ENCODE measurements at places on chromosomes 4 and X.
A peak's percentile ranks its signal among the peaks of the same experiment; 100 is the strongest.

DNA sequence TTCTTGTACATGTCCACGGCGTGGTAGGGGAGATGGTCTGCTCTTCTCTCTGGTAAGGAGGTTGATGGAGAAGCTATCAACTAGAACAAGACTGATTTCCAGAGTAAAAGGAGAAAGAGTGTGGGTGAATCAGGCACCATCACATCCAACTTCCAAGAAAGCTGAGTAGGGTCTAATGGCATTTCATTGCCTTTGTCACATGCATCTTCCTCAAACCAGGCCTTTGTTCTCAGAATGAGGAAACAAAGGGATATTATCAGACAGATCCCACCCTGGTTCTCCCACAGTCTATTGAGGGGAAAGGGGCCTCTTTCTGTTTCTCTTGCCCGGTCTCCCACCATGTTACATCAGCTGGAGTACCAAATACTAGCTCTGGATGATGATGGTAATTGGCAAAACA, 160.2 kb upstream of the RBPJ start:
- H3K4me1 ChIP-seq: no peaks in the 10 kb centered on the region
- H3K4me3 ChIP-seq: no peak overlapping the region
- H3K36me3 ChIP-seq: no peaks in the 10 kb centered on the region
- no peaks in the 10 kb centered on the region for H3K27me3 ChIP-seq

GRCh38 chrX:114584375-114584943, 573 bp downstream of the HTR2C start:
- H3K27ac ChIP-seq: no peak overlapping the region
- no peaks in the 10 kb centered on the region for H3K36me3 ChIP-seq
- no peaks in the 10 kb centered on the region for H3K27me3 ChIP-seq

DNA sequence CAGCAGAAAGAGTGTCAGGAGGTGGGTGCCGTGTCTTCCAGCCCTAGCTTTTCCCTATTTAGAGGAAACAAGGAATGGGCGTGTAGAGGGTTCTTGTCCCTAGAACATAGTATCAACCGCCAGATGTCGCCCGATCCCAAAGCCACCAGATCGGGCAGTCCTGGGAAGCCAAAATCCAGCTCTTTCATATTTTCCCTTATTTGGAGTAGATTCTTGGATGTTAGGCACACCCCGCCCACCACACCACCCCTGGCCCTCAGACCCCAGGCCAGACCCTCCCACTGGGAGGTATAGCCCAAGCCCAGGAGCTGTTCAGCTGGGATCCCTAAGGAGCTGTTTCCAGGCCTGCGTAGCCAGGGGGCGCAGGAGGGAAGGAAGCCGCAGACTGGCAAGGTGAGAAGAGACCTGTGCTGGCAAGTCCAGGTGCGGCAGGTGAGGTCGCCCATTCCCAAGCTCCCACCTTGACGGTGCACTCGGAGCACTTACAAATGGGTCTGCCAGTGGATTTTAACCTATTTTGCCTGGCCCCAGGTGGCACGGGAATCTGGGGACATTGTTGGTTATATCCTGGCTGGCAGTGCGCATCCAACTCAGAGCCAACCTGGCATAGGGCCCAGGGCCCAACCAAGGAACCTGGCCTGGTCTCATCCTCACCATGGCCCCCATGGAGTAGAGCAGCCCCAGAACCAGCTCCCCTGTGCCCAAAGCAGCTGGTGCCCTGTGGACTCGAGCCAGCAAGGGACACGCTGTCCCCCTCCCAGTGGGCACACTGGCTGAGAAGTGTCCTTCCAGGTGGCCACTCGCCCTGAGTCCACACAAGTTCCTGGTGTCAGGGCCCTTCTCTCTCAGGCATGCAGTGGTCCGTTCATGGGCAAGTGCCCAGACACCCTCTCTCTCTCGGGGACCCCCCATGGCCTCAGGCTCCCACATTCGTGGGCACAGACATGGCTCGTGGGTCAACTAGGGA, 811 bp downstream of the FLNA start:
- no peaks in the 10 kb centered on the region for H3K36me3 ChIP-seq
- peak; percentile 75 for DNase-seq
- peaks cover 5% of the 10 kb centered on the region for H3K4me1 ChIP-seq
- H3K27me3 ChIP-seq: no peaks in the 10 kb centered on the region
- peak overlapping the region; percentile 32 for H3K27ac ChIP-seq
- H3K4me3 ChIP-seq: peak overlapping the region; percentile 17

- H3K36me3 ChIP-seq: no peaks in the 10 kb centered on the region
- H3K27ac ChIP-seq: no peak overlapping the region
- no peaks in the 10 kb centered on the region for H3K27me3 ChIP-seq
Measured at GRCh38 chrX:114073926-114074325, 510.0 kb upstream of the HTR2C start.

- no peaks in the 10 kb centered on the region for H3K36me3 ChIP-seq
- H3K4me3 ChIP-seq: no peak overlapping the region
- no peak overlapping the region for H3K27ac ChIP-seq
- DNase-seq: no peak
Measured at GRCh38 chr4:113080050-113080449, 30.6 kb downstream of the ANK2 start.

GRCh38 chrX:2628751-2629315, 62.3 kb upstream of the CD99 start:
- H3K4me1 ChIP-seq: no peaks in the 10 kb centered on the region
- no peak overlapping the region for H3K27ac ChIP-seq
- DNase-seq: no peak
- H3K4me3 ChIP-seq: no peak overlapping the region
- no peaks in the 10 kb centered on the region for H3K27me3 ChIP-seq

- DNase-seq: no peak
- no peaks in the 10 kb centered on the region for H3K27me3 ChIP-seq
- H3K4me1 ChIP-seq: no peaks in the 10 kb centered on the region
- no peak overlapping the region for H3K27ac ChIP-seq
Measured at GRCh38 chrX:9586992-9587392, 122.1 kb downstream of the TBL1X start.

GRCh38 chr4:1333256-1333655, 13.8 kb upstream of the UVSSA start:
- no peak overlapping the region for H3K4me3 ChIP-seq
- H3K27ac ChIP-seq: no peak overlapping the region
- no peak for DNase-seq
- H3K4me1 ChIP-seq: no peaks in the 10 kb centered on the region

- no peak for DNase-seq
- H3K27me3 ChIP-seq: no peaks in the 10 kb centered on the region
- H3K36me3 ChIP-seq: peaks cover 59% of the 10 kb centered on the region
- no peak overlapping the region for H3K4me3 ChIP-seq
- H3K4me1 ChIP-seq: no peaks in the 10 kb centered on the region
Measured at GRCh38 chrX:2642791-2643190, 48.3 kb upstream of the CD99 start.

GRCh38 chr4:35102066-35102465, 1142.2 kb downstream of the ARAP2 start:
- H3K4me3 ChIP-seq: no peak overlapping the region
- no peaks in the 10 kb centered on the region for H3K4me1 ChIP-seq
- DNase-seq: no peak
- H3K36me3 ChIP-seq: no peaks in the 10 kb centered on the region
- H3K27me3 ChIP-seq: no peaks in the 10 kb centered on the region
- H3K27ac ChIP-seq: no peak overlapping the region

- no peaks in the 10 kb centered on the region for H3K4me1 ChIP-seq
- no peak for DNase-seq
- H3K36me3 ChIP-seq: peaks cover 4% of the 10 kb centered on the region
- no peak overlapping the region for H3K27ac ChIP-seq
- H3K4me3 ChIP-seq: no peak overlapping the region
Measured at GRCh38 chrX:54292755-54293154, 65.1 kb downstream of the WNK3 start.

DNA sequence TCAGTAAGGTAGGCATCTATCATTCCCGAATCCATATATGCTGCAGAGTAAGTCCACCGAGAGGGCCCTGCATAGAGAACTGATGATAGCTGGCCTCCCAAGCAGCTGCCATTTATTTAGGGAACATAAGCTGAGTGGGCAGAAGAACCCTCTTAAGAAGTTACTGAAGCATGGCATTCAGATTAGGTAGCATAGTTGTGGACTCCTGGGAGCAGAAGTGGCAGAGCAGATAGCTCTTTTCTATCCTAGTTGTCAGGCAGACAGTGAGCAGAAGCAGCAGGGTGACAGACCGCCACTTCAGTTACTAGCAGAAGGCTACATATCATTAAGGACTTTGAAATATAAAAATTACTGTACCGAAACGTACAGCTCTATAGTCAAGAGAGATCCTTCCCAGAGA, 454.7 kb downstream of the PPP4R3C start:
- H3K4me3 ChIP-seq: no peak overlapping the region
- H3K27ac ChIP-seq: no peak overlapping the region
- no peaks in the 10 kb centered on the region for H3K27me3 ChIP-seq
- no peaks in the 10 kb centered on the region for H3K4me1 ChIP-seq

GRCh38 chr4:111512081-111512783, 633.0 kb upstream of the FAM241A start:
- no peaks in the 10 kb centered on the region for H3K27me3 ChIP-seq
- H3K4me1 ChIP-seq: no peaks in the 10 kb centered on the region
- H3K36me3 ChIP-seq: no peaks in the 10 kb centered on the region
- H3K27ac ChIP-seq: no peak overlapping the region

GRCh38 chr4:86441175-86441936, 81.5 kb upstream of the MAPK10 start:
- H3K27me3 ChIP-seq: no peaks in the 10 kb centered on the region
- no peaks in the 10 kb centered on the region for H3K36me3 ChIP-seq
- no peak for DNase-seq
- no peaks in the 10 kb centered on the region for H3K4me1 ChIP-seq
- H3K4me3 ChIP-seq: no peak overlapping the region
- no peak overlapping the region for H3K27ac ChIP-seq

DNA sequence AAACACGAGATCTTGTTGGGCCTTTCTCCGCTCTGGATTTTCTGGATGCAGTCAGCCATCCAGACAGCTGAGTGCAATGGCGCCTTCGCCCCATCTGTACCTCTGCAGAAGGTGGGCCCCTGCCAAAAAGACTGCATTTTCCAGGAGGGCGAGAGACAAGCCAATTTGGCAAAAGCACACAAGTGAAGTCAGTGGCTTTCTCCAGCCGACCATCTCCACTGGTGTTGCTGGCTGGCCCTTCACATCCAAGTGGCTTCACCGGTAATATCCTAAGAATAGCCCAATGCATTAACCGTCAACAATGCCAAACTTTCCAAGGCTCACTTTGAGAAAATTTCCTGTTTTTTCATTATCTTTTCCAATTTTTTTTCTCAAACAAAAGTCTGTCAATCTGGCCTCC, 96.2 kb upstream of the MXRA5 start:
- no peaks in the 10 kb centered on the region for H3K4me1 ChIP-seq
- no peaks in the 10 kb centered on the region for H3K36me3 ChIP-seq
- H3K4me3 ChIP-seq: no peak overlapping the region
- H3K27ac ChIP-seq: no peak overlapping the region

GRCh38 chr4:14928035-14928434, 74.2 kb upstream of the CPEB2 start:
- no peak for DNase-seq
- H3K27ac ChIP-seq: no peak overlapping the region
- no peaks in the 10 kb centered on the region for H3K27me3 ChIP-seq
- H3K4me1 ChIP-seq: no peaks in the 10 kb centered on the region
- no peak overlapping the region for H3K4me3 ChIP-seq
- H3K36me3 ChIP-seq: no peaks in the 10 kb centered on the region

DNA sequence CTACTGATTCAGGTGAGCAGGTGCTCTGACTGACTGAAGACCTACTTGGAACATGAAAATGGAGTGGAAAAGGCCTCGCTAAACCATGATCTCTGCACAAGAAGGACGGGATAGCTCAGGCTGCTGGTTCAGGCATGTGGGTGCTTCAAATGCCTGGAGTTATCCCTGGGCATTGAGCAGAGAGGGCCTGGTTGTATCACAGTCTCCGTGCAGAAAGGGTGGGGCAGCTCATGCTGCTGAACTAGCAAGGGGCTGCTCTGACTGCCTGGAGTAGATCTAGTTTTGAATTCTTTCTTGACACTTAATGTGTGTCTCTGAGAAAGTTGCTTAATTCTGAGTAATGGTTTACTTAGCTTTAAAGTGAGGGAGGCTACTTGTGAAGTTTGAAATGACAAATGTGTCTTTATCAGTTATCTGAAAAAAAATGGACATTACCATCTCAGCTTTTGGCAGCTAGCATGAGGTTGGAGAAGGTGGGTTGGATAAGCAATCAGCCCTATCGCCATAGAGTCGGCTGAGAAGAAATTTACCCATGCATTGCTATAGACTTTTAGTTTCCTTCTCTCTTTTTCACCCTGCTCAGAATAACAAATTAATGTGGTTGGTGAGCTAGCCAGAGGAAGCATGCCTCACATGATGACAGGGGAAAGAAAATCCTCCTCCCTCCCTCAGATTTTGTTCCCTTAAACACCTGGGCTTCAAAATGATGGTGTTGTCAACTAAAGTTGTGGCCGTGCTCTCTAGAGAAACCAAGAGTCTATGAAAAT, 832.4 kb downstream of the STIM2 start:
- no peaks in the 10 kb centered on the region for H3K4me1 ChIP-seq
- no peaks in the 10 kb centered on the region for H3K27me3 ChIP-seq
- H3K27ac ChIP-seq: no peak overlapping the region
- no peak for DNase-seq

GRCh38 chr4:55269995-55270394, 76.0 kb upstream of the SRD5A3 start:
- no peaks in the 10 kb centered on the region for H3K27me3 ChIP-seq
- H3K4me3 ChIP-seq: no peak overlapping the region
- H3K4me1 ChIP-seq: no peaks in the 10 kb centered on the region

GRCh38 chr4:73187325-73187724, 71.3 kb downstream of the ANKRD17 start:
- DNase-seq: no peak
- no peaks in the 10 kb centered on the region for H3K27me3 ChIP-seq

DNA sequence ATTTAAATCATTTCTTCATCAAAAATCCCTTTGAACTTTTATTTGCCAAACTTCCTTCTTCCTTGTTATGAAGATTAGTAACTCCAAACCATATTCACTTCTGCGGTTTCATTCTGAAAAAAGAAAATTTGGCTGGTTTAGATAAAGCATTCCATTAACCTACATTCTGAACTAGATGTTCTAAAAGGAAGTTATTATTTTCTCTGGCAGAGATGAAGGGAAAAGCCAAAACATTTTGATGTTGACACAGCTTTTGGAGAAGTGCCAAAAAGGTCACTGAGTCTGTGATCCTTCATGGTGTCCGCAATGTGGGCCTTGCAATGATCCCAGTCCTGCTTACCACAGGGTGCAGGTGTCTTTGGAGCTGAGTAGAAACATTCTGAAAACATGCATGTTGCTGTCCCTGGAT, 36.0 kb downstream of the CXCL8 start:
- H3K27ac ChIP-seq: no peak overlapping the region
- peak; percentile 50 for DNase-seq
- no peaks in the 10 kb centered on the region for H3K36me3 ChIP-seq
- H3K4me3 ChIP-seq: no peak overlapping the region

GRCh38 chrX:64265265-64265664, 34.9 kb upstream of the ASB12 start:
- no peaks in the 10 kb centered on the region for H3K4me1 ChIP-seq
- H3K27me3 ChIP-seq: no peaks in the 10 kb centered on the region
- no peaks in the 10 kb centered on the region for H3K36me3 ChIP-seq
- no peak overlapping the region for H3K4me3 ChIP-seq
- no peak overlapping the region for H3K27ac ChIP-seq

- H3K36me3 ChIP-seq: no peaks in the 10 kb centered on the region
- no peaks in the 10 kb centered on the region for H3K4me1 ChIP-seq
- no peak for DNase-seq
- H3K27me3 ChIP-seq: no peaks in the 10 kb centered on the region
- H3K27ac ChIP-seq: no peak overlapping the region
Measured at GRCh38 chrX:6095469-6095868, 133.2 kb downstream of the NLGN4X start.
